ENCODE measurements at places on chromosomes 5 and 9.

DNA sequence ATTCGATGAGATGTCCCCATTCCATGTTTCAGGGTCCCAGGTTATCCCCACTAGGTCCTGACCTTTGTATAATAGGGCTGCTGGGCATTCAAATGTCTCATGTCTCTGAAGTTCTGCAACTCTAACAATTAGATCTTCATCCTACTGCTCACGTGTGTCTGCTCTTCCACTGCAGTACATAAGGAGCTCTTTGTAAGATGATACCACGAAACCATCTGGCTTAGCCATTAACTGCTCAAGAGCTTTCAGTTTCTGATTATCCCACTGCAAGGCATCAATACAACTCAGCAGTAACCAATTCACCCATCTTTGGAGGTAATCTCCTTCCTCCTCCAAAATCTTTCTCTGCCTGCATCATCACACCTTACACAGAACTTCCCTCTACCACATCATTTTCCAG, 49.9 kb upstream of the PPP2CA start:
- DNase-seq = no peak

DNA sequence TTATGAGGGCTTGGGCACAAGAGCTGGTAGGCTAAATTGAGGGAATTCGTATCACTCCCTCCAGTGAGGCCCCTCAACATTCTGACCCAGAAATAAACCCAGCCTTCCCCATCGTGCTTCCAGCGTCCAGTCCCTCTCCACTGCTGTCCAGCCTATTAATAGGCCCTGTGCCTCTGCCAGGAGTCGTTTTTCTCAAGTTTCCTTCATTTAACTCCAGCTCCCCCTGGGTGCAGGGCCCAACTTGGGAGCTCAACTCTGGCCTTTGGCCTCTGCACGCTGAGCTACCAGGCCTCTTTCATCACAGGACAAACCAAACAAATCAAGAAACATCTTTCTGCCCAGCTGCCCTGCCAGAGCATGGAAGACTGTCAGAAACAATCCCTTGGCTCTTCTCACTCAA, 10.0 kb downstream of the HBEGF start:
- no peak for DNase-seq

GRCh38 chr5:124651663-124652513, 94.6 kb downstream of the ZNF608 start:
- peak; percentile 68 for DNase-seq

- peak; percentile 89 for DNase-seq
Measured at GRCh38 chr9:68808338-68808890, 103.4 kb downstream of the PIP5K1B start.

GRCh38 chr5:103126557-103126956, 6.5 kb downstream of the PPIP5K2 start:
- DNase-seq = no peak

GRCh38 chr5:55855509-55855908, 4.4 kb downstream of the IL31RA start:
- no peak for DNase-seq

GRCh38 chr9:91258451-91258850, 103.3 kb downstream of the AUH start:
- no peak for DNase-seq

DNA sequence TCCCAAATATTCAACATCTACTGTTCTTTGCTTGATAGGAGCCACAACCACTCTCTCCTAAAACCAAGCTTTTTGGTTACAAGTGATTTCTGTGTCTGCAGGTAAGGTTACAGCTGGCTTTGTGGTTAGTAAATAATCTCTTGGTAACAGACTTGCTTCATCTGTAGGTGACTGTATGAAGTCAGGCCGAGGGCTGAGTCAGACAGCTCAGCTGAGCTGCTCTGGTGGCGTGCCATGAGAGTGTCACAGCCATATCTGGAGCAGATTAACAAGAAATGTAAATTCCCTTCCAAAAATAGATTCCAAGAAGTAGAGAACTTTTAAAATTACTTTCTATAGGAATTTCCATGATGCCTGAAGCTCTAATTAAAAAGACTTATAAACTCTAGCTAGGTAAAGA, 23.7 kb upstream of the TAS2R1 start:
- no peak for DNase-seq
